ENCODE measurements at places on chromosomes 3 and 15. TPM values are rescaled to one million over a fixed set of nuclear protein-coding genes. Genes with fewer than 3 reads are reported as not detected.

Gene ZNF660
- 18.2 TPM for polyA plus RNA-seq

Gene EPHB3
- 18.0 TPM for polyA plus RNA-seq

Gene CHRM5
- 0.80 TPM for polyA plus RNA-seq

Gene CCDC71
- polyA plus RNA-seq, result 21.5 TPM

DNA sequence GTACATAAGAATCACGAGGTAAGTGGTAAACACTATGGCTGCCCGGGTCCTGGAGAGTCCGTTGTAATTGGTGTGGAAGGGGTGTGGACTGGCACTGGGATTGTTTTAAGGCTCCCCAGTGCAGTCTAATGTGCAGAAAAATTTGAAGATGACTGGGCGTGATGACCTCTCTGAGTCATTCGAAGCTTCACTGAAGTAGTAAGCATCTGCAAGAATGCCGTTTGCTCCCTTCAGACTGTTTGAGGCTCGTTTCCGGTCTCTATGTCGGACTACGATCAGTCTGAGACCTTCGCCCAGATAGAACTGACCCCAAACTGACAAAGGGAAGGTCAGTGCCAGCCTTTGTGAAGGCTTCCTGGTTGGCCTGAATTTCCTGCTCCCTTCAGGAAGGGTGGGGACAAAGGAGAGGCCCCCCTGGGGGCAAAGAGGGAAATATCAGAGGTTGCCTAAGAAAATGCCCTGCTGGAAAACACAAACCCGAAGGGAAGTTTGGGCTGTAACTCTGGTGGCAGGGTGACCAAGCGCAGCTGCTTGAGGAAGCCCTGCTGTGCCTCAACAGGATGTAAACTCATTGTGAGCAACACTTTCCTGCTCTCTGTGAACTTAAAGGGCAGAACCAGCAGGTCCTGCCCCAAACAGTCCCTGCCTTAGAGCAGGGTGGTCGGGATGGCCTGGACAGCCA, 34.6 kb downstream of the BTD start:
- DNase-seq, result no peak

DNA sequence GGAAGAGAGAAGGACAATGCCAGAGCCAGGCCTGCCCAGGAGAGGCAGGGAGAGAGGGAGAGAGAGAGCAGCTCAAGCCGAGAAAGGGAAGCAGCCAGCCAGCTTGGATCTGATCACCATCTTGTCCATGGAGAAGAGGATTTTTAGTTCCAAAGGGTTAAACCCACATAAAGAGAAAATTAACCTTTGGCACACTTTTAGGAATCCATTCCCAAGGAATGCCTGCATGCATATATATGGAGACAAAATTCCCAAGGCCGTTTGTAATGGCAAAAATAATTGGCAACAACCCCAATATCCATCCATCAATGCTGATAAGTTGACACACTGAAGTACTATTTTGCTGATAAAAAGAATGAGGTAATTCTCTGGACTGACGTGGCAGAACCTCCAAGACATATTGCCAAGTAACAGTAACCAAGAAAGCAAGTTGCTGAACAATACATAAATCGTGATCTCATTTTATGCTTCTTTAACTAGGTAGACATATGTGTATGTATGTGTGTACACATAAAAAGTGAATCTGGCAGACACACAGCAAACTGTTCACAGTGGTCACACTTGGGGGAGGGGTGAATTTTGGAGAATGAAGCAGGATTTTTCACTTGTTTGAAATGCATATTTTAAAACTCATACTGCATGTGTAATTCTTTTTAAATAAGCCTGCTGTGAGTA, 7.5 kb upstream of the STRA6 start:
- peak; percentile 48 for DNase-seq

- no peak for DNase-seq
Measured at GRCh38 chr3:11510001-11510340, 133.7 kb downstream of the VGLL4 start.

DNA sequence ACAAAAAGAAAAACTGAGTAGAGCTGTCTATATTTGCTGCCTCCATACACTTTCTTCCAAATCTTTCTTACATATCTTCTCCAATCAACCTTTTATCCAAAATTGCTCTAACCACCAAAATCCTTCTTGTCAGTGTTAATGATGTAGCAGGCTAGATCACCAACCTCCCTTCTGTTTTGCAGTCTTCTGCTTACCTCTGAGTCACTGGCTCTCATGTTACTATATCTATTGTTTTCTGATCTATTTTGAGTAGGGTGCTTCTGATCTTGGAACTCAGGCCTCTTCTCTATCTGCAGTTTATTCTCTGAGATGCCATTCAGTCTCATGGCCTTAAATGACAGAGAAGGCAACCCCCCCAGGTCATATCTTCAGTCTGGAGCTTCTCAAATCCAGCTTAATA, 26.3 kb upstream of the AADAC start:
- DNase-seq, result no peak

DNA sequence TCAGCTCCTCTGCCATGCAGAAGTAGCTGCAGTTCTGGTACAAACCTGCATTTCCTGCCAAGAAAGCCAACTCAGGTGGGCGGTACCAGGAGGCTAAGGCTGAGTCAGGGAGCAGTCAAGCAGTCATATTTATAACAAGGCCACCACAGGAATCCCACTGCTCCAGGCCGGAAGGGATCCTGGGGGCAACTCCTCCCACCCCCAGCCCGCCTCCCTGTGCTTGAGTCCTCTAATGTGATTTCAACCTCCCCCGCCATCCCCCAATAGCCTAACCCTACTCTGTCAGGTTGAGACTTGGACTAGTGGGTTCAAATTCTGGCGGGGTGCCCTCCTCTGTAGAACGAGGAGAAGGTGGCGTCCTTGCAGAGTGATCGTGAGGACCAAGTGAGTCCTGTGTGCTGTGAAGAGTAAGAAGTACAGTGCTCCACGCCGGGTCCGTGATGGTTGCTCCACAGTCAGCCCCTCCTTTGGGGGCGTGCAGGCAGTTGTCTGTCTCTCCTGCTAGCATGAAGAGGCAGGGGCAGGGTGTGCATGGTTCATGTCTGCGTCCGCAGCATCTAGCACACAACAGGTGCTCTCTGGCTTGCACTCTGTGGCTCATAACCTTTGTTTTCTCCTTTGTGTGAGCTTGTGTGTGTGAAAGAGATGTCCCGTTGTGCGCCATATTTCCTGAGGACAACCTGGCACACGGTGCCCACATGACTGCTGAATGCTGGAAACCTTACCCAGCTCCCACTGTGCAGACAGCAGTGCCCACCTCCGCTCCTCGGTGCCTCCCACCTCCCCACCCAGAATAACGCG, 78.3 kb downstream of the SMAD6 start:
- DNase-seq, result no peak

DNA sequence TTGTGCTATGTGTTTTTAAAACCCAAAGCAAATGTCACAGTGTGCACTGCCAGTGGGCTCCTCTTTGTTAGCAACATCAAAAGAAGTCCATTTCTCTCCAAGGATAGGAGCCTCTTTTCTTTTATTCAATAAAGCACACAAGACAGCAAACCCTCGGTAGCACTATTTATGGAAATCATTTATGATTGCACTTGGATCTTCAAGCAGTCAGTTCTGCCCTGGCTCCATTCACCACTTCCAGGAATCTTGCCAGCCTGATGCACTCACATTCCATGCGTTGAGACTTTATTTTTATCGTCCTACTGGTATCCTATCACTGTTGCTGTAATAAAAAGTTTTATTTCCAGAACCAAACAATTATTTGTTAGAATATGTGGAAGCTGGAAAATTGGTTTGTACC, 412.1 kb downstream of the TBL1XR1 start:
- peak; percentile 8 for DNase-seq

- no peak for DNase-seq
Measured at GRCh38 chr3:71011565-71012287, 571.8 kb downstream of the FOXP1 start.

Measured in right lung (tissue), 10 donors.